ENCODE measurements at places on chromosomes 3 and 15.

DNA sequence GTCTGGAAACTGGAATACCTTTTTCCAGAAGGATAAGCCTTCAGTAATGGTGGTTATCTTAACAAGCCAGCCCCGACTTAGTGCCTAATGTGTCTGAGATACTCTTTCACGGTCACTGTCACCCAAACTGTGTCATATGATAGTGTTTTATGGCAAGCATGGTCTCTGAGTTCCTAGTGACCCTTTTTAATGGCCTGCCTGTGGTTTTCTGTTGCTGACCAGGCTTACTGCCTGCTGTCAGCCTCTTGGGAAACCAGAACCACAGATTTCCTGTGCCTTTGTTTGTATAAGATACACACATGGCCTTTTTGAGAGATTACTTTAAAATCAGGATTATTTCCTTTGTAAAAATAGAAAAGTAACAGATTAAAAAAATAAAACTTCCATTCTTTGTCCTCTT is 22.4 kb downstream of the HPS3 start:
- DNase-seq, result no peak

- DNase-seq, result no peak
These were observed 1.1 kb downstream of the HES1 start for GRCh38 chr3:194137008-194137505.

- DNase-seq, result no peak
These were observed 27.2 kb upstream of the GBE1 start for GRCh38 chr3:81788610-81789009.

DNA sequence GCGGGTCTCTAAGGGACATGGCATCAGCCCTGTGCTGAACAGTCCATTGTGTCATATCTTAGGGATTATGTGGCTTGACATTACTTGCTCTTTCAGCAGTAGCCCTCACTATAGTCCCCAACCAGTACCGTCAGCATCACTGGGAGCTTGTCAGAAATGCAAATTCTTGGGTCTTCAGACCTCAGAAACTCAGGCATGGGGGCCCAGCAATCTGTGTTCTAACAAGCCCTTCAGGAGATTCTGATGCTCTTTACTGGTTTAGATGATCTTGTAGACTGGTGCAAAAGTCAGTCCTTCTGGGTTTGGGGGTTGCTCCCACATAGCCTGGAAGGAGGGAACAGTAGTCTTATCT is 39.0 kb upstream of the TRAK1 start:
- no peak for DNase-seq

GRCh38 chr3:110886222-110886893 is 185.3 kb upstream of the NECTIN3 start:
- DNase-seq, result no peak

- DNase-seq, result no peak
These were observed 135.2 kb downstream of the TP63 start for GRCh38 chr3:189766416-189766815.

GRCh38 chr15:67093504-67093862 is 28.1 kb downstream of the SMAD3 start:
- DNase-seq, result no peak

DNA sequence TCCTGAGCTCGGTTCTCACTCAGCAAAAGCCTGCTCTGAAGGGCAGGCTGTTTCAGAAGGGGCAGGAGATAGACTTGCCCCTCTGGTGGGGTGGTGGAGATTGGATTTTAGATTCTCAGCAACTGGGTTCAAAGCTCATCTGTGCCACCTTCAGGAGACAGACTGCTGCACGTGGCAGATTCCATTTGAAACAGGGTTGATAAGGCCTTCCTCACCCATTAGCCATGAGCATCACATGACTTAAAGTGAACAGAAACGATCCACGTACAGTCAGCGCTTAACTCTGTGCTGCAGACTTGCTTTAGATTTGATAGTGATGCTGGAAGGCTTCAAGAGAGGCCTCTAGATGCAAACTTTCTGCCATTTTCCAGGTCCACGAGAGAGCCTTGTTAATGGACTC is 35.0 kb upstream of the MGLL start:
- no peak for DNase-seq

- no peak for DNase-seq
These were observed 31.9 kb downstream of the ITGA11 start for GRCh38 chr15:68400066-68400456.

DNA sequence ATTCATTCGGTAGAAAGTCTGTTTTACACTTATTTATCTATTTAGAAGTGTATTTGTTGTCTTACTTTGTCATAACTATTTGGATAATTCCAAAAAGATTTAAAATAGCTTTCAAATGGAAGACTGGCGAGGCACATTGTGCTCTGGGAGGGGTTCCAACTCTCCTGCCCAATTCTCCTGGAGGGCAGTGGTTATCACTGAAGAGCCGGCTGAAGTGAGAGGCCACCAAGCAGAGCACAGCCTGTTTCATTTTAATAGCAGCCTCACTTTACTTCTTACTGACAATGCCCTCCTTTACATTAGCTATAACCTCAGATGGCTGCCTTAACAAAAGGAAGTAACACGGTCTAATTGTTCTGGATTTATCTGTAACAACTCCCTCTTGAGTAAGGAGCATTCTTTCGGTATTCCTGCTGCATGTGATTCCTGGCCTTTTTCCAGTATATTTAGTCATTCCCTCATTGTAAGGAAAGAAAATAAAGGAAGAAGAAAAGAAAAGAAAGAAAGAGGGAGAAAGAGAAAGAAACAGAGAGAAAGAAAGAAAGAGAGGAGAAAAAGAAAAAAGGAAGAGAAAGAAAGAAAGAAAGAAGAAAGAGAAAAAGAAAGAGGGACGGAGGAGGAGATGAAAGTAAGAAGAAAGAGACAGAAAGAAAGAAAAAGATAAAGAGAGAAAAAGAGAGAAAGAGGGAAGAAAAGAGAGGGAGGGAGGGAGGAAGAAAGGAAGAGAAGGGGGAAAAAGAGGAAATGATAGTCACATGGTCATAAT is 339.8 kb upstream of the WNT5A start:
- no peak for DNase-seq

DNA sequence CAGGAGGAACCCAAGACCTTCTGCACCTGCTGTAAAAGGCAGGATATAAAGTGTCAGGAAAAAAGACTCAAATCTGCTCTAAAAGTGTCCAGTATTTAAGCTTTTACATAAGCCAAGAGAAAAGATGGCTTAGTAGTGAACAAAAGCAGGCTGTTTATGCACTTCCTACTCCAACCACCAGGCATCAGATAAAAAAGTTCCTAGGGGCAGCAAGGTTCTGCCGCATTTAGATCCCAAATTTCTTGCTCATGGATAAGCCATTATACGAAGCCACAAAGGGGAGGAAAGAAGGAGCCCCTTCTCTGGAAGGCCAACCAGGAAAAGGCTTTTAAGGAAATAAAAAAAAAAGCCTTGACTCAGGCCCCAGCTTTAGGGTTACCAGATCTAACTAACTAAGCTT is 10.6 kb upstream of the SLC9C1 start:
- DNase-seq, result no peak

DNA sequence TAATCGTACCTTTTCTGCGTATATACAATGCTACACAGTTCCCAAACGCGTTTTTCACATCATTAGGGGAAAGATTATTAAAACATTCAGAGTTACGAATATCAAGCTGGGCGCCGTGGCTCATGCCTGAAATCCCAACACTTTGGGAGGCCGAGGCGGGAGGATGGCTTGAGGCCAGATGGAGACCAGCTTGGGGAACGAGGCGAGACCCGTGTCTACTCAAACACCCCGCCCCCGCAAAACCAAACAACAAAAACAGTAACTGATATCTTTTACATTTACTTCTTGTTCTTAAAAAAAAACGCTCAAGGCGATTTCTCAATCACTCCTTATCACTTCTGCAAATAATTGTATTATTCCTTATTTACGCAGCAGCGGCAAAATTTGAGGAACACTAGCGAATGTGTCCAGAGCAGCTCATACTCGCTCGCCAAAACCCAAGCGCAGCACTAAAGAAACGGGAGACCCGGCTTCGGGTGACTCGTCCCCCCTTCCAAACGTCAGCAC is 1.2 kb downstream of the ZBTB11 start:
- DNase-seq, result no peak

- DNase-seq, result no peak
These were observed 190.8 kb downstream of the SUCLG2 start for GRCh38 chr3:67463656-67464055.

GRCh38 chr15:56719774-56720555 is 13.3 kb downstream of the ZNF280D start:
- DNase-seq, result no peak

GRCh38 chr3:164155400-164155799 is 922.9 kb downstream of the SI start:
- no peak for DNase-seq

- no peak for DNase-seq
These were observed 92.0 kb upstream of the SLC4A7 start for GRCh38 chr3:27576171-27576570.

- no peak for DNase-seq
These were observed 21.9 kb upstream of the APH1B start for GRCh38 chr15:63255489-63255990.

DNA sequence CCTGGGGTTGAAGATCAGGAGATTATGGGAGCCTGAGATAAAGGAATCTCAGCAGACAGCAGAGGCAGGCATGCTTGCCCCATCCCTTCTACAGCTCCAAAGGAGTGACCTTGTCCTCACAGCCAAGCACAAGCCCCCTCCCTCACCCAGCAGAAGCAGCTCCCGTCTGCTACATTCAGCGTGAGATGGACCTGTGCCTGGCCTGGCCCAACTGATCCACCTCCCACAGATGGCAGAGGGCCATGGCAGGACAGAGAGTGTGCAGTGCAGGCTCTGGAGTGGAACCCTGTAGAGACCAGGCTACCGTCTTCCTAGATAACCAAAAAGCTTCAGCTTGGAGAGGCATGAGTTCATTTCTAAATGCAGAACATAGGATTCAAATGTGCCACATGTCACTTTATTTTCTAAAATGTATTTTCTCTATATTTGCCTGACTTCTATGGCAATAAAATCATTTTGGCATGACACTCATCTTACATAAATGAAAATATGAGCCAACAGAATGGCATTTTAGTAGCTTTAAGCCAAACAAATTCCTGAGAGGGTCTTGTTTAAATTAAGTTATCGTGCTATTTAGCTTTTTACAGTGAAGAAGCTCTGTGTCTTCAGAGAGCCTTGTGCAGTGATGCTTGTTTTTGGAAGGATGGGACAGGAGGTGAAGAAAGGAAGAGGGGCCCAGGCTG is 43.7 kb downstream of the SLC12A8 start:
- DNase-seq, result no peak

- DNase-seq, result no peak
These were observed 52.7 kb upstream of the MRPL3 start for GRCh38 chr3:131555456-131555855.

DNA sequence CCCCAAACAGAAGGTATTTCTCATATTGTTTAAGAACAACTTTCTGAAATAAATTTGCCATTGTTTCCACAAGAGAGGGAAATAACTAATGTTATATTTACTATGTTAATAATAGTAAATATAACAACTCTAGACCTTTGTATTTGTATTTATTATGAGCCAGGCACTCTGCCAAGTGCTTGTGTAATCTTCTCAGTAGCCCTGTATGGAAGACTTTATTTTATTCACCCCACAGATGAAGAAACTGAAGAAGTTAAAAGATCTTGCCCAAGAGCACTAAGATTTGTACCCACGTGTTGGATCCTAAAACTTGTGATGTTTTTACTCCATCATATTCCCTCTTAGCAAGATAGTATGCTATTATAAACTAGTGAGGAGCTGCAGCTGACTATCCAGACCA is 12.0 kb upstream of the GNB4 start:
- no peak for DNase-seq

- no peak for DNase-seq
These were observed 46.2 kb downstream of the ZNF385D start for GRCh38 chr3:21704796-21705195.

- DNase-seq, result no peak
These were observed 72.4 kb downstream of the SENP2 start for GRCh38 chr3:185658504-185658912.

GRCh38 chr3:161781381-161781780 is 284.8 kb downstream of the OTOL1 start:
- no peak for DNase-seq

DNA sequence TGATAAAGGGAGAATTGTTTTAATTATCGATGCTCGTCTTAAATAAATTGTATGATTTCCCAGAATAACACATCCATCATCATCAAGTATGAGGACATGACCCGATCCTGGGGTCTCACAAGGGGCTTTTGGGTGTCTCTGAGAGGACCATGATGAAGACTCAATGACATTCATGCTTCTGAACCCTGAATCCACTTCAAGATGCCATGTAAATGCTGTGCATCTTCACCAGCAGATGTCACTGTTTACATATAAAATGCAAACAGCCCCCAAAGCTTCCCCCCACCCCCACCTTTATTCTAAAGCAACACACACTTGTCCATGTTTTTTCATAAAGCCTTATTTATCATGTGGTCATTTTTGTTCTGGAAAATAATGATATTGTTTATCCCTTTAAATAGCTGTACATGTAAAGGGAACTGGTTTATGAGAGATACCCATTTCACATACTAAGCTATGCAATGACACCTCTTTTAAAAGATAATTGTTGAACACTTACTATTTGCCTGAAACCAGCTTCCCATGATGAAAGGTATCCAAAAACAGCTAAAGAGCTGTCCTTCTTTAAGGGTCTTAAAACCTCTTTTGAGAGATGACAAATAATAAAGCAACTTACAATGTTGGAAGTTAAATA is 69.7 kb upstream of the UBE3A start:
- DNase-seq, result no peak

DNA sequence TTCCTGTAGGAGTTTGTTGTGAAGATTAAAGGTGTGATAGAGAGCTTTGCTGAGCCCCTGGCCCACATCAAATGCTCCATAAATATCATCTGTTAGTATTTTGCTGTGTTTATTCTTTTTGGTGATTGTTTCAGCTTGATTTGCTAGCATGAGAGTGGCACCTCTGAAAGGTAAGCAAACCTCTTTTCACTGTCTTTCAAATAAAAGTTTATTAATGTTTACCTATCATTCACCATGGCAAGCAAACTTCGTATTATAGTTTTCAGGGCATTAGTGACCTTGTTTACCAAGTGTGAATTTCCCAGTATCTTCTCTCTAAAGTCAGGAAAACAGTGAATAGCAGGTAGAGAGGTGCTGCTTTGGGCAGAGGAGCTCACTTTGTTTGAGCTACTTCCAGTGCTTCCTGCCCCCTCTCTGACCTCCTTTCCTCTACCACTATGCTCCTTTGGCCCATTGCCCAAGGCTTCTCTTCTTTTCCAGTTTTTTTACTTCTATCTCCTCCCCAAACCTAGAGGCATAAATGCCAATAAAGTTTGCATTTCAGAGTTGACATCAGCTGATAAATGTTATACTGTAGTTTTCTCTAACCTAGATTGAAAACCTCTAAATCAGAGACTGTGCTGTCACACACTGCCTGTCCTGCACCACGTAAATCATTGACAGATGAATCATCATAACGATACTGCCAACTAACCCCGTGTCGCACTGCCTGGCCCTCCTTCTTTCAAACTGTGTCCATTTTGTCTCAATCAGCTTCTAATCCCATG is 569.0 kb downstream of the TUSC7 start:
- DNase-seq, result no peak

- DNase-seq, result no peak
These were observed 572.2 kb upstream of the LMCD1 start for GRCh38 chr3:7929319-7929889.

- DNase-seq, result peak; percentile 39
These were observed 48.7 kb downstream of the BSN start for GRCh38 chr3:49602877-49603411.
